Neural progenitor cell (in vitro differentiated cells): ENCODE measurements at places on chromosomes 3 and 15.

- no peak for DNase-seq
Measured at GRCh38 chr3:116067326-116067725, 378.0 kb downstream of the LSAMP start.

GRCh38 chr15:66294157-66294931 is 976 bp downstream of the DIS3L start:
- peak; percentile 16 for DNase-seq

DNA sequence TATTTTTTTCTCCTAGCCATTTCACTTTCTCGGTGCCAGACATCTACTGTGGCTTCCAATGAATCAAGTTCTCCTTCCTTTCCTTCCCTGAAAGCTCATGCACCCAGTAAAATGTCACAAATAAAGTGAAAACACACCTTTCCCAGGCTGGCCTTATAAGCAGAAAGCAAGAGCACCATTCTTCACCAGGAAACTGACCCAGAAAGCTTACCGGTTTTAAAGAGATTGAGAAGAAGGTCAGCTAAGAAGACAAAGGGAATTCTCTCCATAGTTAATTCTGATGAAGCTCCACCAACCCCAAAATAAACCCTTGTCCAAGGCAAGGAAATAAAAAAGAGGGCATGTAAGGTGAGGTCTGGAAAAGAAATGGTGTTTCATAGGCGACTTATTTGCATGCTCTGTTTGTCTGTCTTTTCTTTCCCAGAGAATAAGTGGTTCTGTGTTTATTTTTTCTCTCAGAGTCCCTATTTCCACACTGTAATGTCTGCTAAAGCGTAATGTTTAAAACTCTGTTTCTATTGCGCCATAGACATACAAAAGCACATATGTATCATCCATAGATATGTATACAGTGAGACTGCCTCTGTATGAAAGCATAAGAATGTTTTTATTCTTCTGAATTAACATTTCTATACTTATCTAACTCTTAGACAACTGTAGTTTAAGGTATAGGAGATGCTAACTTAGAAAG is 2.8 kb downstream of the LSAMP start:
- peak; percentile 7 for DNase-seq

- peak; percentile 74 for DNase-seq
Measured at GRCh38 chr3:21752749-21753347, 1.8 kb upstream of the ZNF385D start.

DNA sequence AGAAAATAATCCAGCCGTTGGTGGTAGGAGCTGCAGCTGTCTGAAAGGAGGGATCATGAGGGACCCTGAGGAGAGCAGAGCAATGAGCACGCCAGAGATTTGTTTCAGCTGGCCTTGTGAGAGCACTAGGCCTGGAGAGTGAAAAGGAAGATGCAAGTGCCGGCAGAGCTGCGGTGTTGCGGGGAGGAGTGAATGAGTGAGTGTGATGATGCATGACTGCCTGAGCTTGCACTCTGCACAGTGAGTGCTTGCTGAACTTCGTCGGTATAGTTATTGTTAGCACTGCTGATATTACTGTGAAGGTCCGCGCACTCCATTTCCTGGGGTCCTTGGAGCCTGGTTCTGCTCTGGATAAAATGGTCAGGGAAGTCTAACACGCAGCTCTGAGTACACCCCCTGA is 23.2 kb downstream of the EIF1B start:
- DNase-seq, result no peak

DNA sequence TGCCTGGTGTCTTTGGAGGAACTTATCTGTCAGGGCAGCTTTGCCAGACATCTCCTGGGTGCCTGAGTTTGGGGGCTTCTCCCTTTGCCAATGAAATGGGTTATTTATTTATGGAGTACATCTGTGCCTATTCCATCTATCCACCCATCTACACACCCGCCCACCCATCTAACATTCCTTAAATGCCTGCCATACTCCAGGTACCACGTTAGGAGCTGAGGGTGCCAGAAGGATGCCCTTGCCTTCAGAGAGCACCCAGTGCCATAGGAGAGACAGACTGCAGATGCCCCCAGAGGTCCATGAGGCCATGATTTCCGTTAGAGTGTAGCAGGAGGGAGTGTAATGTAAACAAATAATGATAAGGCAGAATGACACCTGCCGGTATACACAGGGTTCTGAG is 21.8 kb upstream of the KIF23 start:
- no peak for DNase-seq
